ENCODE measurements at places on chromosomes 2 and 18. TPM values are rescaled to one million over a fixed set of nuclear protein-coding genes. Genes with fewer than 3 reads are reported as not detected.

The NEB gene
- polyA plus RNA-seq = 13.7 TPM

The RNMT gene
- polyA plus RNA-seq = 50.4 TPM

The MC5R gene
- polyA plus RNA-seq = 0.20 TPM

The APLF gene
- polyA plus RNA-seq = 3.2 TPM

The TMEM131 gene
- polyA plus RNA-seq = 51.9 TPM

The PTPRM gene
- 96.8 TPM for polyA plus RNA-seq

The GALNT1 gene
- polyA plus RNA-seq = 76.3 TPM

Measured in right renal pelvis (tissue), 4 donors.